ENCODE measurements at places on chromosomes 5 and 9.

- no peak for DNase-seq
Measured at GRCh38 chr9:6870149-6870548, 112.4 kb downstream of the KDM4C start.

DNA sequence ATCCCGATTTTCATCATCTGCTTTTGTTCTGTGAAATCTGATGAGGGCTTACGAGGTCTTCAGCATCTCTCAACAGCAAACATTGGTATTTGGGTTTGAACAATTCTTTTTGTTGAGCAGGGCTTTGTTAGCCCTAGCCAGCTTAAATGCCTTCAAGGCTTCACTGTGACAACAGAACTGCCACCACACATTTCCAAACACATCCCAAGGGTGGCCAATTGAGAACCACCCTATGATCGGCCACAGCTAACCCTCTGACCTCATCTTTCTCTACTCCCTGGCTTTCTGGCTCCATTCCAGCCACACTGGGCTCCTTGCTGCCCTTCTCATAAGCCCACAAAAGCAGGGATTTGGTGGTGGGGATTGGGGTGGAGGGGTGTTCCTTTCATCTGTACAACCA is 17.6 kb downstream of the MTX3 start:
- no peak for DNase-seq

- DNase-seq, result no peak
Measured at GRCh38 chr5:102879741-102880140, 124.6 kb downstream of the PAM start.

DNA sequence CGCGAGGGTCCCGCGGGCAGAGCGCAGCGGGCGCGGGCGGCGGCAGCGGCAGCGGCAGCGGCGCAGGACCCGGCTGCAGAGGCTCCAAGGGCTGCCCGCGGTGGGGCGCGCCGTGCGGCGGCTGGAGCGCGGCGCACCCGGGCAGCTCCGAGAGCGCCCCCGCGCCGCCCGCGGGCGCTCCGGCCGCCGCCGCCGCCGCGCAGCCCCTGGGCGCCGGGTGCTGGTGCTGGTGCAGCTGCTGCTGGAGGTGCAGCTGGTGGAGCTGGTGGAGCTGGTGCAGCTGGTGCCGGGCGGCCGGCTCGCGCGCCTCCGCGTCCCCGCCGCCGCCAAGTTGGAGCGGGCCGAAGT is 644 bp downstream of the IER5L start:
- no peak for DNase-seq

DNA sequence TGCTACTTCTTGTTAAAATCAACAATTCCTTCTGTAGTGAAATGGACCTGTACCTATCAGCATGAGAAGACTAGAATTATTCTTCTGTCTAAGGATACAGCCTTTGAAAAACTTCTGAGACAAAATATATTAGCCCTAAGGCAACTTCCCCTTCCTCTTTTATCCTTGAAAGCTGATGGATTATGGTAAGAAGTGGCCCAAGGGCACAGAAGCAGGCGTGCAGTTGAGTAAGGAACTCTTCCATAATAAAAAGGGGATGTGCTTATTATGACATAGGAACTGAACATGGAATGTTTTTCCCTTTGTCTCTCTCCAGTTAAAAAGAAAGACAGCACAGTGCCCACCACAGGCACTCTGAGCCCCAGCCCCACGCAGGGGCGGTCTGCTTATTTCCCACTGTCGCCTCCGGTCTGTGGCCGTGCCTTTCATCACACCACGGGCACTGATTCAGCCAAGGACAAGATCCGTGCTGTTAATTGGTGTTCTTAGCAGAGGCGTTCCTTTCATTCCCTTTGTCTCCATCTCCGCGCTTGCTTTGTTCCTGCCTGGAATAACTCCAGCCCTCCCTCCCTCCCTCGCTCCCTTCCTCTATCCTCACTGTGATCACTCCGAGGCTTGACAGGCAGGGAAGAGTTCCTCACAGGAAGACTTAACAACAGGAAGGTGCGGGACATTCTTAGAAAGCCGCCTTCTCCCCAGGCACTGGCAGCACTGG is 135.9 kb upstream of the OTULINL start:
- DNase-seq, result no peak

DNA sequence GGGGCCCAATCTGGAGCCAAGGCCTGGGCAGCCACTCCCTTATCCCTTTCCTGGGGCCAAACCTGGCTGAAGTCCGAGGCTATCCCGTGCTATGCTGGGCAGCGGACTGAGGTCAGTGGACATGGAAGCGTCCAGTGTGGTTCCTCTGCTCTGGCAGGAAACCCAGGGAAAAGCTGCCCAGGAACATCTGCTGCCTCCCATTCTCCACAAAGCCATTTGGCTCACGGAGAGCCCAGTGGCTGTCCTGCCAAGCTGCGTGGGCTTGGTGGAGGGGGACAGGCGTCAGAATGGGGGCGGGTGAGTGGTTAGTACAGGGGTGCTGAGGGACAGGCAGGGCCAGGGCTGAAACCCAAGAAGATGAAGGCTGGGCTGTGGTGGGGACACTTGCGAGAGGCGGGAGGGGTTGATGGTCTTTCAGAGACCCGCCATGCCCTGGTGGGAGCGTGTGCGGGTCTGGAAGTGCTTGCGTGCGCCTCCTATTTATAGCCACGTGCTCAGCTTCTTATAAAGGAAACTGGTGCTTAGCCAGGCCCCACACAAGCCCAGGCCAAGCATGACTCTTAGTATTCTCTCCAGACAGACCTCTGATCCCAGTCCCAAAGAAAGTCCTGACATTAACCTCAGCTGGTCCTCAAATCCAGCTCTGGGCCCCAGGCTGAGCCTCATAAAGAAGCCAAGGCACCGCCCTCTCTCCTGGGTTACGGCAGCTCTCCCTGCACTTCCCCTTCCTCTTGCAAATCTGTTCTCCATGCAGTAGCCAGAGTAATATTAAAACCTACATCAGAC is 9.4 kb upstream of the SLC6A7 start:
- DNase-seq, result no peak

All from GF-D8 (cell line).